ENCODE measurements at places on chromosomes 16 and 17.
A peak's percentile ranks its signal among the peaks of the same experiment; 100 is the strongest.

GRCh38 chr17:970364-970763 lies 9.2 kb downstream of the NXN start:
- no peak for DNase-seq

- no peak for DNase-seq
Observed at GRCh38 chr16:25027281-25027680, 12.1 kb upstream of the ARHGAP17 start.

- DNase-seq: no peak
Observed at GRCh38 chr16:22638393-22639206, 127.9 kb downstream of the NPIPB5 start.

DNA sequence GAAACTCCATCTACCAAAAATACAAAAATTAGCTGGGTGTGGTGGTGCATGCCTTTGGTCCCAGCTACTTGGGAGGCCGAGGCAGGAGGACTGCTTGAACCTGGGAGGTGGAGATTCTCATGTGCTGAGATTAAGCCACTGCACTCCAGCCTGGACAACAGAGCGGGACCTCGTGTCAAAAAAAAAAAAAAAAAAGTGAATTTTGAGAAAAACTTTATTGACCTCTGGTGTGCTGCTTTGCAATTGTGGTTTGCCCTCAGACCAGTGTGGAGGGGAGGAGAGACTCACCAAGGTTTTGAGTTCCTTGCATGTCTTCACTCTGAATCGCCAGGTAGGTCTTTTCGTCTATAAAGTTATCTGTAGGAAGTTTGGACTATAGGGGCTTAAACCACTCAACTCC lies 145.2 kb downstream of the CPPED1 start:
- DNase-seq: no peak

DNA sequence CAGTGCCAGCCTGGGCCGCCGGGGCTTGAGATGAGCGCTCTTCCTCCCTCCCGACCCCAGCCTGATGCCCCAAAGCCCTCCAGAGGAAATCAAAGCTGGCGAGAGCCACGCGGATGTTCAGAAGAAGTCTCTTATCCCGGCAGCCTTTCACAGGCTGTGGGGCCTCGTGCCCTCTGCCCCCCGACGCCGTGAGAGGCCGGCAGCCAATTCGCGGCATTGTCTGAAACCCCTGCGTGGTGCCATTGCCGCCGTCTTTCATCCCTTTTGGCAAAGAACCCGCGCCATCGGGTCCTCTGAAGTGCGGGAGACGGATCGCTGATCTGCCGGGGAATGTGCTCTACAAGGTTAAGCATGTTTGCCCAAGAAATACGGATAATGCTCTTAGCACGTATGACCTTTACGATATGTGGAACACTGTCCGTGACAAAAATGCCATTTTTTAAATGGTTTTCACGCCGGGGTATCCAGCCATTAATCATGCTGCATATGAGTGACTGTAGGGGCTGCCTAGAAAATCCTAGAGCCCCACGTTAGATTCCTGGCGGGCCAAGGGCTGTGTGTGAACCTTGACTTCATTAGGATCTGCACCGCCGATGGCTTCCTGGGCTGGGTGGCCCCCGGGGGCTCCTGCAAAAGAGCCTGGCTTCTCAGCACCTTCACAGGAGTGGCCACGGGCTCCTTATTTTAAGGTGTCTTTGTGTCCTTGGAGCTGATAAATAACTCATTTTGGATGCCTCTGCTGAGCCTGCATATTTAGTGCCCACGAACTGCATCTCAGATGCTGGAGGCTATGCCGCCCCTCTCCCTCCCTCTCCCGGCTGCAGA lies 165.1 kb upstream of the TNRC6C start:
- DNase-seq: no peak

- no peak for DNase-seq
Observed at GRCh38 chr16:28324235-28324886, 32.0 kb downstream of the SBK1 start.

GRCh38 chr16:85936816-85937215 lies 37.9 kb downstream of the IRF8 start:
- DNase-seq: peak; percentile 94

DNA sequence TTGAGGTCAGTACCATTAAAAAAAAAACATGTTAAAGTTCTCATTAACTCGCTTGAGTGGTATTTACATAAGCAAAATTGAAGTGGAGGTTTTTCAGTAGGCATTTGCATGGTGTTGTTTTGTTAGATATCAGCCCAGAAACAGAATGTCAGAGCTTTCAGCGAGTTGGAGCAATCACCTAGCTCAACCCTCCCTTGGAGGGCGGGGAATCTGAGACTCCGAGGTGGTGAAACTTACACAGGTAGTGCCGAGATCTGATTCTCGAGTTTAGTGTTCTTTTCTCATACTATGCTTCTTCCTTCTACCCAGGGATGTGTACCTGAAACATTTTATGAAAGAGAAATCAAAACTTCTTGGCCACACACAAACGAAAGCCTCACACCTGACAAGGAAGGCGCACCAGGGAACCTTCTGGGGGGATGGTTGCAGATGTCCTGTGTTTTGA lies 6.6 kb downstream of the SEC14L1 start:
- no peak for DNase-seq

DNA sequence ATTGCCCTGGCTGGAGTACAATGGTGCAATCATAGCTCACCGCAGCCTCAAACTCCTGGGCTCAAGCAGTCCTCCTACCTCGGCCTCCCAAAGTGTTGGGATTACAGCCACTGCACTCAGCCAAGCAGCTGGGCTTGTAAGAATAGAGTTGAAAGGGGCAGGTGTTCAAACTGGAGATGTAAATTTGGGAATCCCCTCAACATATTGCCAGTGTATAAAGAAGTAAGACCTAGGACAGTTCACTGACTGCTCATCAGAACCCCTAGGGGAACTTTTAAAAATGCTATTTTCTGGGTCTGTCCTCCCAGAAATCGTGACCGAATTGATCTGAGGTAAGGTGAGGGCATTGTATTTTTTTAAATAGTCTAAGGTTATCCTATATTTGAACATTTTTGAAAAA lies 8.9 kb upstream of the DNAJA2 start:
- DNase-seq: no peak

DNA sequence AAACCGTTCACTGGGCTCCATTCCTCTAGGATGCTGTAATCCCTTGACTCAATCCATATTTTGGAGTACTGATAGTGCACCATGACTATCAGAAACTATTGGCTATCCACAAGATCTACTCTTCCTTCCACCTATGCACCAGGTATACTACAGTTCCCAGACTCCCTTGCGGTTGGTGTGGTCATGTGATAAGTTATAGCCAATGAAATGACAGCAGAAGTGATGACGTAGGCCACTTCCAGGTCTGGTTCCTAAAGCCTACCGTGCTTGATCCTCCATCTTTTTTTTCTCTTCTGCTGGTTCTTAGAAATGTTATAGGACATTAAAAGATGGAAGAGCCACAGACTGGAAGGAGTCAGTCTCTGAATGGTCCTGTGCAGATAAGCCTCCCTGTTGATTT lies 278.8 kb upstream of the C16orf82 start:
- no peak for DNase-seq

GRCh38 chr17:75181608-75182318 lies 996 bp downstream of the SUMO2 start:
- DNase-seq: no peak

DNA sequence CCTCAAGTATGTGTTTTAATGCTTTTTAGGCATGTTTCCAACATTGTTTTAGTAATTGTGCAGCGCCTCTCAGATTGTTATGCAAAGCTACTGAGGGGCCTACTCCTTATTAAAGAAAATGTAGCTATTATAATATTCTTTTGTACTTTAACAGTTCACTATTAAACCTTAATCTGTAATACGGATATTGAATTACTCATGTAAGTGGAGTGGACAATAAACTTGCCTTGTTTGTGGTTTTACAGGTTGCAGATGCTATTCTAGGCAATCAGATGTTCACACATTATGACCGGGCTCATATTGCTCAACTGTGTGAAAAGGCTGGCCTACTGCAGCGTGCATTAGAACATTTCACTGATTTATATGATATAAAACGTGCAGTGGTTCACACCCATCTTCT lies 41.0 kb downstream of the PTRH2 start:
- no peak for DNase-seq

DNA sequence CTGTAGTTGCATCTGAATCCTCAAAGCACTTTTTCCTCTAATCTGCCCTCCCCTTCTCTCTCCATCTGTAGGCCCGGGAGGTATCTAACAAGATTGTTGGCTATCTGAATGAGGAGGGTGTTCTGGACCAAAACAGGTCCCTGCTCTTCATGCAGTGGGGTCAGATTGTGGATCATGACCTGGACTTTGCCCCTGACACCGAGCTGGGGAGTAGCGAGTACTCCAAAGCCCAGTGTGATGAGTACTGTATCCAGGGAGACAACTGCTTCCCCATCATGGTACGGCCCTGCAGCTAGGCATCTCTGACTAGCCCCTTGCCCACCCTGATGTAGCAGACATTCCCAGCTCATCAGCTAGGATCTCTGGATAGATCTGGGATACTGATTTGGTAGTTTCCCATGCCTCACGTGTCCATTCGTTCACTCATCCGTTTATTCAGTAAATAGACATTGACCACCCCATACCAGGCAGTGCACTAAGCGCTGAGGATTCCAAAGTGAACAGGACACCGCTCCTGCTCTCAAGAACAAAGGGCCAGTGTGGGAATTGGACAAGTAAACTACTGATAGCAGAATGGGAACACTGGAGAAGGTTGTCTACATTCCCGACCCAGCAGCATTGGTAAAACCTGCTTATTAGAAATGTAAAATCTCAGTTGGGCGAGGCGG lies 12.1 kb downstream of the LPO start:
- no peak for DNase-seq

DNA sequence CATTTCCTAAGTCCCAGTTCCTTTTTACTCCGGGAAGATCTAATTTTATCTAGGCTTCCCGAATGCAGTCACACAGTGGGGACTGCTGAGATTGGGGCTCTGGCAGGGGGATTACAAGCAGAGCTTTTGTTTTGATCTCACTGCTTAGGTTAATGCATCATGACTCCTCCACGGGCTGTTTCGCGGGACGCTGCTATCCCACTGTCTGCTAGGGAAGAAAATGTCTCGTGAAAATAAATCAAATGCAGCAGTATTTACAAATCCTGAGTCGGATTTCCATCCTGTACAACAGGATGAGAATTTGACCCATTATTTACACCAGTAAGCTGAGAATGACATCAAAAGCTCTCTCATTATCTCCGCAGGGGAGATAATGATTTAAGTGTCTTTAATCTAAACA lies 83.8 kb downstream of the CDH11 start:
- DNase-seq: no peak

DNA sequence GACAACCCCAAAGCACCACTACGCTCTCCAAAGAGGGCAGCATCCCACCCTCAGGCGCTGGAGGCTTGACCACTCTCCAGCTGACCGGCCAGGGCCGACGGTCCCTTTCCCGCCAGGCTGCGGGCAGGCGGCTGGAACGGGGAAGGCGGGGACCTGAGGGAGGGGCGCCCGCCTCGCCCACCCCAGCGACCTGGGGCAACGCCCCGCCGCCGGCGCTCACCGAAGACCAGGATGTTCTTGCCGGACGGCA lies 431 bp downstream of the DYNC1LI2 start:
- no peak for DNase-seq

- DNase-seq: no peak
Observed at GRCh38 chr16:4876646-4877379, 29.5 kb downstream of the UBN1 start.

GRCh38 chr17:4497101-4497824 lies 1.4 kb upstream of the SPNS2 start:
- no peak for DNase-seq

- DNase-seq: no peak
Observed at GRCh38 chr17:3026856-3027751, 36.3 kb downstream of the OR1D5 start.

DNA sequence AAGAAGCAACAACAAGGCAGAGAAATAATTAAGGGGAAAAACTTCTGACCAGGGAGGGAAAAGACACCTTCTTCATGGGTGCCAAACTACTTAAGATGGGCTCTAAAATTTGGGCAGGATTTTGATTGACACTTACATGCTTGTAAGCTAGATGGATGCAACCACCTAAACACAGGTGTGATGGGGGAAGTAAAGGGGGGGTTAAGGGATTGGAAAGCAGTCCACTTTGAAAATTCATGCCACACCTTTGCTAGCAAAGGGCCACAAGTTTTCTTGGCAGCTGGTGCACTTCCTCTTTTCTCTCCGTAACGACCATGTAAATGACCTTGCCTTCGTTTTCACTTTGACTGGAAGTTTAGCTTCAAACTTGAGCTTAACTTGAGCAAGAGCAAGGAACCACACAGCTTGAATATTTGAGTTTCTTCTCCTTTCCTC lies 14.3 kb upstream of the PRKAR1A start:
- DNase-seq: no peak

- DNase-seq: no peak
Observed at GRCh38 chr16:72312828-72313227, 140.9 kb upstream of the PMFBP1 start.

- DNase-seq: no peak
Observed at GRCh38 chr17:64998436-64999190, 57.9 kb downstream of the GNA13 start.

GRCh38 chr17:17225901-17226300 lies 11.1 kb downstream of the FLCN start:
- DNase-seq: no peak

- no peak for DNase-seq
Observed at GRCh38 chr16:83116274-83116892, 489.6 kb downstream of the CDH13 start.

- peak; percentile 78 for DNase-seq
Observed at GRCh38 chr17:48505788-48506187, 25.0 kb downstream of the HOXB1 start.

GRCh38 chr16:17557480-17557879 lies 86.7 kb upstream of the XYLT1 start:
- no peak for DNase-seq

DNA sequence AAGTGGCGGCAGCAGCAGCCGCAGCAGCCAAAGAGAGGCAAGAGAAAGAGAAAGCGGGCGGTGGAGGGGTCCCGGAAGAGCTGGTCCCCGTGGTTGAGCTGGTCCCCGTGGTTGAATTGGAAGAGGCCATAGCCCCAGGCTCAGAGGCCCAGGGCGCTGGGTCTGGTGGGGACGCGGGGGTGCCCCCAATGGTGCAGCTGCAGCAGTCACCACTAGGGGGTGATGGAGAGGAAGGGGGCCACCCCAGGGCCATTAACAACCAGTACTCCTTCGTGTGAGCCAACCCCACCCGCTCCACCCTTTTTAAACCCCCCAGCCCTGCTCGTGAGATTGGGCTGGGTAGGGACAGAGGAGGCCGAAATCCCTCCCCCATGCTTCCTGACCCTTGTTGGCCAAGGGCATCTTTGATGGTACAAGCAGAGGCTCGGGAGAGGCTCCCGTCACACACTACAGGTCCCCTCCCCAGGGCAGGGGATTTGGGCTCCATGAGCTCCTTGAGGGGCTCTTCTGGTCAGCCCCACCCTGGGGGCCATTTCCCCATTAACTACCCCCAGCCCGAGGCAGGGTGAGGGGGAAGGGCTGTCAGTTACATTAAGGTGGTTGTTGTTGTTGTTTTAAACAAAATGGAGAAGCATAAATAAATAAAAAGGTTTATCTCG lies 4.6 kb upstream of the ATP2A1 start:
- no peak for DNase-seq

Measured in DMS79 (cell line).